Daoy (cell line): ENCODE measurements at places on chromosomes 13 and 19.

DNA sequence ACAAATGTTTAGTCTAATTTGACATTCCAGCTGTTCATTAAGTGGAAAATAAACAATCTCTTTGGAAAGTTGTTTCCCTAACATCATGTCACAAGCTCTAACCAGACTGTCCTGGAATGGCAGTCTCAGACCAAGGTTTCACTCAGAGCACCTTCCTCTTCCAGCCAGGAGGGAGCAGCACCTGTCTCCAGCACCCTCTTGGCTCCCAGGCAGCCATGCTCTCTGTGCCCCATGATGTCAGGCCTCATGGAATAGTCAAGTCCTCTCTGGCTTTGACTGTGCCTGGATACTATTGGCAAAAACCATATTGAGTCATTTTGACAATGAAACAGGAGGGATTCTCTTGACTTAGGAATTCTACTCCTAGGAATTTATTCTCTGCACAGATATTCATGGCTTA is 171.4 kb downstream of the OXGR1 start:
- peak; percentile 56 for DNase-seq

GRCh38 chr13:24353736-24354135 is 44.4 kb downstream of the C1QTNF9 start:
- no peak for DNase-seq

- DNase-seq: no peak
These were observed 104.7 kb downstream of the DCLK1 start for GRCh38 chr13:36026531-36026930.

- DNase-seq: no peak
These were observed 138.6 kb upstream of the SGCG start for GRCh38 chr13:23042181-23042580.

DNA sequence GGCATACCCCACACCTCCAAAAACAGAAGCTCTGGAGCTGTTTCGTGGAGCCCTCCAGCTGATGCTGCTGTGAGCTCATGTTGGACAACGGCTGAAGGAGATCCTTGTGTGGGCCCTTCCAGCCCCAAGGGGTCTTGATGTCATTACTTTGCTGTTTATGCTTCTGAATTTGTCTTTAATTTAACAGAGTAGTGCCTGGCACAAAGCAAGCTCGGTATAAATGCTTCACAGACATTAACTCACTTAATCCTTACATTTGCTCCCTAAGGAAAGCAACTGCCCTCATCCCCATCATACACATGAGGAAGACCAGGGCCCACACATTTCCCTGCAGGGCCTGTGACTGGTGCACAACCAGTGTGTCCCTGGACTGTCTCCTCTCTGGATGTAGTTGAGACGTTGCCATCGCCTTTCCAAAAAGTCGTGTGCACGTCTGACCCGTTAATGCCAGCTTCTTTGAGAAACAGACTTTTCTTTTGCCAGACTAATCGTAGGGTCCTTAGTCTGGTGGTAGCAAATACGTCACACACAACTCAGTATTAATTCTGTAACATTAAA is 7.6 kb downstream of the COL4A1 start:
- DNase-seq: no peak

GRCh38 chr19:10888421-10888866 is 17.1 kb downstream of the CARM1 start:
- DNase-seq: no peak

- no peak for DNase-seq
These were observed 280.0 kb upstream of the SOX21 start for GRCh38 chr13:94992036-94992960.

DNA sequence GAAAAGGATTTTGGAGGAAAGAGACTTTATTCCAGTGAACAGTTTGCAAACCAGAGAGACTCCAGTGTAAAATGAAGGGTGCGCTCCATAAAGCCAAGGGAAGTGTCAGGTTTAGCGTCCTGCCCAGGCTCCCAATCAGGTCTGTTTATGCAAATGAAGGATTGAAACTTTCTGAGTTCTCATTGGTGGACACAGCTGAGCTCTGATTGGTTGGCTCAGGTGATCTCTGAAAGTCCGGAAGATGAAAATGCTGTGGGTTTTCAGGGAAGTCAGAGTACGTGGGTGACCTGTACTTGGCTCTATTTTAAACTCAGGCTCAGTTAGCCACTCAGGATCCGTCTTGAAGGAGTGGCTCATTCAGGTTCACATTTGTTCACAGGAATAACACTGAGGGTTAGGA is 28.7 kb upstream of the CD33 start:
- DNase-seq: no peak

GRCh38 chr13:99898421-99898820 is 73.1 kb downstream of the ZIC5 start:
- DNase-seq: no peak

- DNase-seq: no peak
These were observed 13.3 kb downstream of the SLC25A42 start for GRCh38 chr19:19077103-19077502.
